H1 (cell line): ENCODE measurements at places on chromosomes 7 and 10. TPM values are rescaled to one million over a fixed set of nuclear protein-coding genes. Genes with fewer than 3 reads are reported as not detected.

The ERVW-1 gene
- total RNA-seq, result not detected in 2 replicates

The SERPINE1 gene
- total RNA-seq, result 5.6 and 6.8 TPM in 2 replicates

The MMP21 gene
- total RNA-seq, result not detected in 2 replicates

The HOXA11 gene
- not detected in 2 replicates for total RNA-seq

The IFIT1B gene
- not detected in 2 replicates for total RNA-seq

The ELOVL3 gene
- total RNA-seq, result 0.31 TPM in 1 of 2 replicates, not detected in the other

The SYCE1 gene
- total RNA-seq, result not detected in 2 replicates

The ZNF117 gene
- total RNA-seq, result 10.2 and 13.0 TPM in 2 replicates

The LMTK2 gene
- 26.8 and 30.7 TPM in 2 replicates for total RNA-seq

The SFR1 gene
- total RNA-seq, result 6.9 and 7.7 TPM in 2 replicates

The INMT gene
- total RNA-seq, result 0.60 and 0.84 TPM in 2 replicates

The ECHDC3 gene
- total RNA-seq, result 19.9 and 20.1 TPM in 2 replicates

The TSPAN12 gene
- 15.9 and 17.9 TPM in 2 replicates for total RNA-seq

The CPN1 gene
- total RNA-seq, result 0.15 TPM in 1 of 2 replicates, not detected in the other

The PRTFDC1 gene
- 6.6 and 8.0 TPM in 2 replicates for total RNA-seq

The LAMB1 gene
- total RNA-seq, result 37.2 and 38.5 TPM in 2 replicates

The PPP1R9A gene
- 15.5 and 20.3 TPM in 2 replicates for total RNA-seq

The GFRA1 gene
- total RNA-seq, result 2.0 TPM in 2 replicates

The SFTPD gene
- 0.54 and 1.1 TPM in 2 replicates for total RNA-seq

The HKDC1 gene
- total RNA-seq, result 0.11 and 0.78 TPM in 2 replicates

The FAM221A gene
- total RNA-seq, result 20.3 and 21.5 TPM in 2 replicates

The PON3 gene
- not detected in 2 replicates for total RNA-seq

The AGBL3 gene
- 1.9 and 2.0 TPM in 2 replicates for total RNA-seq

The ZNF488 gene
- total RNA-seq, result 7.7 and 7.9 TPM in 2 replicates

The CHRM2 gene
- 0.17 and 0.33 TPM in 2 replicates for total RNA-seq

The TMEM140 gene
- total RNA-seq, result not detected in 2 replicates

The VWDE gene
- total RNA-seq, result 18.9 and 21.2 TPM in 2 replicates

The CLDN15 gene
- total RNA-seq, result 5.5 and 5.9 TPM in 2 replicates

The TMEM184A gene
- 1.5 and 1.8 TPM in 2 replicates for total RNA-seq

The BLNK gene
- not detected in 2 replicates for total RNA-seq

The MYO1G gene
- total RNA-seq, result 0.11 and 0.19 TPM in 2 replicates

The SLC26A4 gene
- total RNA-seq, result 0.35 TPM in 1 of 2 replicates, not detected in the other

The ENO4 gene
- total RNA-seq, result 0.21 TPM in 1 of 2 replicates, not detected in the other

The GAD2 gene
- total RNA-seq, result 0.27 and 0.47 TPM in 2 replicates

The CALHM2 gene
- total RNA-seq, result 1.2 and 1.9 TPM in 2 replicates

The PTTG1IP2 gene
- total RNA-seq, result not detected in 2 replicates

The CHAT gene
- not detected in 2 replicates for total RNA-seq
